ENCODE measurements at places on chromosomes 16 and 17. TPM values are rescaled to one million over a fixed set of nuclear protein-coding genes. Genes with fewer than 3 reads are reported as not detected.

The HSD11B2 gene
- 0.71 TPM for total RNA-seq

The GCGR gene
- 0.26 TPM for total RNA-seq

The BAHCC1 gene
- total RNA-seq: 11.0 TPM

The AXIN2 gene
- total RNA-seq: 26.9 TPM

The NOD2 gene
- 4.5 TPM for total RNA-seq

The TK2 gene
- 58.3 TPM for total RNA-seq

The CNGB1 gene
- not detected for total RNA-seq

The ALOX15 gene
- not detected for total RNA-seq

The SLC25A39 gene
- total RNA-seq: 60.0 TPM

The IL21R gene
- 0.22 TPM for total RNA-seq

The SLC16A13 gene
- 2.9 TPM for total RNA-seq

The MYCBPAP gene
- total RNA-seq: 0.61 TPM

The C17orf100 gene
- total RNA-seq: 0.58 TPM

The MIEN1 gene
- total RNA-seq: 36.4 TPM

The ZFP3 gene
- 4.2 TPM for total RNA-seq

The PTX4 gene
- 0.35 TPM for total RNA-seq

The RTN4RL1 gene
- 11.2 TPM for total RNA-seq

Measured in mesenteric fat pad (tissue), 1 donor.